Mammary epithelial cell (primary cell): ENCODE measurements at places on chromosomes 12 and 14. TPM values are rescaled to one million over a fixed set of nuclear protein-coding genes. Genes with fewer than 3 reads are reported as not detected.

Gene COL2A1
- 0.61 TPM in 1 of 2 replicates, not detected in the other for total RNA-seq

Gene PLEKHG7
- total RNA-seq = not detected in 2 replicates

Gene ADAMTS20
- total RNA-seq = not detected

Gene SLCO1B1
- not detected for total RNA-seq

Gene CMA1
- not detected in 2 replicates for total RNA-seq

Gene CYP46A1
- total RNA-seq = not detected

Gene RDH5
- 2.5 TPM for total RNA-seq

Gene IGF1
- not detected for total RNA-seq

Gene OR4K14
- total RNA-seq = not detected in 2 replicates

Gene SDSL
- total RNA-seq = 5.7 TPM

Gene PLEKHA5
- 37.0 and 54.3 TPM in 2 replicates for total RNA-seq

Gene TAS2R7
- total RNA-seq = not detected in 2 replicates

Gene GDF3
- total RNA-seq = not detected in 2 replicates

Gene DNAJC22
- total RNA-seq = 0.11 and 0.14 TPM in 2 replicates

Gene IL31
- not detected in 2 replicates for total RNA-seq

Gene CLEC14A
- total RNA-seq = not detected

Gene ENTPD5
- 19.5 and 24.0 TPM in 2 replicates for total RNA-seq

Gene BATF
- total RNA-seq = not detected in 2 replicates

Gene SLC10A1
- total RNA-seq = not detected in 2 replicates
